ENCODE measurements at places on chromosomes 11 and 22.

DNA sequence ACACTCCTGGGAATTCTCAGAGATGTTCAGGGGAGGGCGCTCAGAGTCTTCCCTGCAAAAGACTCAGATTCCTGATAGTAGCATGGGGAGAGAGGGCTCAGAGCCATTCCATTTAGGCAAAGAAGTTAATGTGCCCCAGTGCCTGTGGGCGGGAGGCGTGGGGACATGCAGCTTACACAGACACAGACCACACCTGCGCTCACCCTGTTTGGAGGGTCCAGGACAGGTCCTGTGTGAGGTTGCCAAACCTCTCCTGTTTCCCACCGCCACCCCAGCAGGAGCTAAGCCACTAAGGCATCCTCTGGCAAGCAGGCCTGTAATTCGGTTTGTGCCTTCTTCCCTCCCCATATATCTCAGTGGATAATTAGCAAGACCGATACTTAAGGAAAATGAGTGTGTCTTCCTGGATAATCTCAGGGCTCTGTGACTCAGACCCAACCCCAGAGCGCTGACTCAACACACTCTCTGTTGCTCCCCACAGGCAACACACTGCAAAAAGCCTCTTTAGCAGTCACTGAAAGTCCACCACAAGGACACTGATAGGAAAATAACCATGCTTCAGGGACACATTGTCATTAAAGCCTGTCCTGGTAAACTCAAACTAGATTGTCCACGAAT lies 118.9 kb upstream of the LMO1 start:
- H3K27ac ChIP-seq = no peak overlapping the region
- peaks cover 9% of the 10 kb centered on the region for H3K4me1 ChIP-seq
- H3K27me3 ChIP-seq = no peaks in the 10 kb centered on the region
- no peak overlapping the region for H3K4me3 ChIP-seq
- DNase-seq = peak; percentile 95
- no peaks in the 10 kb centered on the region for H3K36me3 ChIP-seq

- peaks cover 35% of the 10 kb centered on the region for H3K27me3 ChIP-seq
- H3K36me3 ChIP-seq = no peaks in the 10 kb centered on the region
- DNase-seq = peak; percentile 21
- H3K4me1 ChIP-seq = peaks cover 11% of the 10 kb centered on the region
- no peak overlapping the region for H3K4me3 ChIP-seq
- H3K27ac ChIP-seq = no peak overlapping the region
Observed at GRCh38 chr11:70139785-70140410, 61.8 kb downstream of the ANO1 start.

DNA sequence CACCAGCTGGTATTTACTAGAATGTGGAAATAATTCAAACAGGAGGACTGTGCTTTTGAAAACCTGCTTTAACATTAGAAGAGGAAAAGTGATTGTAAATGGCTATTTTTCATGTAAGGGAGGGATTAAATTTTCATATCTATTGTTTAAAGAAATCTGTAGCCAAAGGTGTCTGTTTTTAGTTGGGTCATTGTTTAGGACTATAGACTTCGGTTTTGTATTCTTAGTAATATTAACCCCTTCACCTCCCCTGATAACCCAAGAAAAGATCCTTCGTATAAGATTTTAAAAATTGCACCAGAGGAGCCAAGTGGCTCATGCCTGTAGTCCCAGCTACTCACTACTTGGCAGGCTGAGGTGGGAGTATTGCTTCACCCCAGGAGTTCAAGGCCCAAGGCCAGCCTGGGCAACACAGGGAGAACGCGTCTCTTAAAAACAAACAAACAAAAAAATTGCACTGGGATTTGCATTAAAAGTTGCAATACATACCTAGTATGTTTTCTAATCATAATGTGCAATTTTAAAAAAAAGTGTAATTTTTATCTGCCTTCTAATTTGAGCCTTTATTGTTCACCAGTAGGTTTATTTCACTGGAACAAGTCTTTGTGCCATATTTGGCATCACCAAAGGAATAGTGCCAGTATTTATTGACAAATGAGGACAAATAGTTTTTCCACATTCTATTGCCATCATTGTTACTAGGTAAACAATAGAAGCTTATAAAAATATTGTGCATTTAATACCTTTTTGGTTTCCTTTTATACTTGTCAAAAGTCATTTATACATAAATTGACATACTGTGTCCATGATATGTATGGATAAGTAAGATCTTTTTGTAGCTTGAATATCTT lies 34.3 kb downstream of the MTMR3 start:
- no peak overlapping the region for H3K27ac ChIP-seq
- no peak overlapping the region for H3K4me3 ChIP-seq
- peaks cover 29% of the 10 kb centered on the region for H3K4me1 ChIP-seq
- H3K27me3 ChIP-seq = no peaks in the 10 kb centered on the region
- DNase-seq = no peak

GRCh38 chr11:57124505-57124904 lies 57.2 kb upstream of the LRRC55 start:
- peaks cover 21% of the 10 kb centered on the region for H3K27me3 ChIP-seq
- peak; percentile 3 for DNase-seq
- H3K27ac ChIP-seq = no peak overlapping the region

DNA sequence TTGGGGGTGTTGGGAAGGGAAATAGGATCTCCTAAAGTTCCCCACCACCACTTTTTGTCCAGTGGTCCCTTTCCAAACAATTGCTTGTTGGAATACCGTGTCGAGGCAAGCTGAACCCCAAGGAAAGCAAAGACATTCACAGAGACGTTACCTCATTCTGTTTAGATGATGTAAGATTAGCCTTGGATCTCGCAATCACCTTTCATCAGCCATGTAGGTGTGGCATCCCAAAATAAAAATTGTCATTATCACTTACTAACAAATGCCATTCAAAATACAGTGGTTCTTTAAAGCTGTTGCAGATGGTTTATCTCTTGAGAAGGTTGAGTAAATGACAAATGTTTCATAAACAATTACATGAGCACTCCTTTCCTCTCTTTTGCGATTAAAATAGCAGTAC lies 86.5 kb upstream of the SLC25A18 start:
- no peaks in the 10 kb centered on the region for H3K36me3 ChIP-seq
- DNase-seq = no peak
- H3K4me1 ChIP-seq = no peaks in the 10 kb centered on the region
- H3K4me3 ChIP-seq = no peak overlapping the region
- no peak overlapping the region for H3K27ac ChIP-seq
